Activated CD8-positive, alpha-beta memory T cell treated with anti-CD3 and anti-CD28 coated beads for 36 hours (primary cell): ENCODE measurements at places on chromosomes 2 and 18. TPM values are rescaled to one million over a fixed set of nuclear protein-coding genes. Genes with fewer than 3 reads are reported as not detected.

Gene PLCL1
- total RNA-seq: 0.17 TPM

Gene SGO2
- total RNA-seq: 24.4 TPM

Gene CCDC178
- not detected for total RNA-seq

Gene ACMSD
- total RNA-seq: not detected

Gene CABYR
- total RNA-seq: 0.86 TPM

Gene MPHOSPH10
- total RNA-seq: 63.9 TPM

Gene RAMP1
- 0.63 TPM for total RNA-seq

Gene TOGARAM2
- 6.4 TPM for total RNA-seq

Gene ZNF892
- 3.4 TPM for total RNA-seq
